Activated T-cell treated with anti-CD3 and anti-CD28 coated beads, Interleukin-2, amount 50 U/mL, for 4 hours (primary cell): ENCODE measurements at places on chromosomes 4 and X. TPM values are rescaled to one million over a fixed set of nuclear protein-coding genes. Genes with fewer than 3 reads are reported as not detected.

Gene RUFY3
- total RNA-seq, result 7.9 TPM

Gene CLCN4
- 0.35 TPM for total RNA-seq

- no peak for DNase-seq
Observed at GRCh38 chr4:24160358-24160757, 270.5 kb upstream of the PPARGC1A start.

- no peak for DNase-seq
Observed at GRCh38 chr4:41258783-41259182, 2.1 kb downstream of the UCHL1 start.

DNA sequence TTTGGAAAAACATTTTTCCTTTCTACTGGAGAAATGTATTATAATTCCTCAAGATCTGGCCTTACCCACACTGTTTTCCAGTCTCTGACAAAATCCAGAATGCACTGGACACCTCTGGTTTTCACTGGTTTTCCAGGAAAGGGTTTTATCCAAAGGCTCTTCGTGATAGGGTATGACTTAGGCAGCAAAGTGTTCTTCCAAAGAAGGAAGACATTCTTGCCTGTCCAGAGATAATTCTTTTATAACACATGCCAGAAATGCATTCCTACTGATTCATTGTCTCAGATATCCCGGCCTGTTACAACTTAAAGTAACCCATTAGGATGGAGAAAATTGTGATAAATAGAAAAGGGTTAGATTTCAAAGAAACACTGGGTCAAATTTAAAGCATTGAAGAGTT, 2343.1 kb downstream of the PCDH7 start:
- no peak for DNase-seq

DNA sequence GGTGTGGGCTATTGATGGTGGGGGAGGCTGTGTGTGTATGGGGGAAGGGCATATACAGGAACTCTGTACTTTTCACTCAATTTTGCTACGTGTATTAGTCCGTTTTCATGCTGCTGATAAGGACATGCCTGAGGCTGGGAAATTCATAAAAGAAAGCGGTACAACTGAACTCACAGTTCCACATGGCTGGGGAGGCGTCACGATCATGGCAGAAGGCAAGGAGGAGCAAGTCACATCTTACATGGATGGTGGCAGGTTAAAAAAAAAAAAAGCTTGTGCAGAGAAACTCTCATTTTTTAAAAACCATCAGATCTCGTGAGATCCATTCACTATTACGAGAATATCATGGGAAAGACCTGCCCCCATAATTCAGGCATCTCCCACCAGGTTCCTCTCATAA, 152.3 kb downstream of the NEK1 start:
- no peak for DNase-seq

DNA sequence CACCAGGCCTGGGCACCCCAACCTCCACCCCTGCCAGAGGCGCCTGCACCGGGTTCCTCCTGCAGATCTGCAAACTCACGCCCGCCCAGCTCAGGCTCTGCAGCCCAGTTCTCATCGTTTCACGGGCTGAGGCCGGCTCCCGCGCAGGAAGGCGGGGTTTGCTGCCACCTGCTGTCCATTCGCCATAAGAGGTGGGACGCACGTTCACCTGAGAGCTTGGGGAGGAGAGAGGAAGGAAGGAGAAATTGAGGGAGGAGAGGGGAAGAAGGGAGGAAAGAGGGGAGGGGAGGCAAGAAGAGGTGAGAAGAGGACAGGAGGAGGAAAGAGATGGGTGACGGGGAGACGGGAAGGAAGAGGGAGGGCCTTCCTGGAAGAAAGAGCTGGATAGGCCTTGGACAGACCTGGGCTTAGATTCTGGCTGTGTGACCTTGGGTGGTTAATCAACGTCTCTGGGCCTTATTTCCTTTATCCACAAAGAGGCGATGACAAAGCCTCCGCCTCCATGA, 114.5 kb downstream of the ADRA2C start:
- peak; percentile 57 for DNase-seq

DNA sequence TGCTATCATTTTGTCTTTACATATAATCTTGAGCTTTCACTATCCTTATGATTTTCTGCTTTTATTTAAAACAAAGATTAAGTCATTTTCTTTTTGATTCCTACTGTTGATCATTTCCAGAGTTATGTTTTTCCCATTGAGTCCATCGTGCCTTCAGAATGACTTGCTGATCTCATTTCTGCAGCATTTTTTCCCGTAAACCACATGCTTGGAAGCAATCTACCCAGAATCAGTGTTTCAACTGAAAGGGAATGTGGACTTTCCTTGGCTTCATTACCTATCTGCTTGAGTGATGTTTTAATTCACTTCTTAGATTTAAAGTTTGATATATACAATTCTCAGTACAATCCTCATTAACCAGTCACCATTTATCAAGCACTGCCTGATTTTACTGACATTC, 192.4 kb upstream of the FSTL5 start:
- DNase-seq, result no peak

DNA sequence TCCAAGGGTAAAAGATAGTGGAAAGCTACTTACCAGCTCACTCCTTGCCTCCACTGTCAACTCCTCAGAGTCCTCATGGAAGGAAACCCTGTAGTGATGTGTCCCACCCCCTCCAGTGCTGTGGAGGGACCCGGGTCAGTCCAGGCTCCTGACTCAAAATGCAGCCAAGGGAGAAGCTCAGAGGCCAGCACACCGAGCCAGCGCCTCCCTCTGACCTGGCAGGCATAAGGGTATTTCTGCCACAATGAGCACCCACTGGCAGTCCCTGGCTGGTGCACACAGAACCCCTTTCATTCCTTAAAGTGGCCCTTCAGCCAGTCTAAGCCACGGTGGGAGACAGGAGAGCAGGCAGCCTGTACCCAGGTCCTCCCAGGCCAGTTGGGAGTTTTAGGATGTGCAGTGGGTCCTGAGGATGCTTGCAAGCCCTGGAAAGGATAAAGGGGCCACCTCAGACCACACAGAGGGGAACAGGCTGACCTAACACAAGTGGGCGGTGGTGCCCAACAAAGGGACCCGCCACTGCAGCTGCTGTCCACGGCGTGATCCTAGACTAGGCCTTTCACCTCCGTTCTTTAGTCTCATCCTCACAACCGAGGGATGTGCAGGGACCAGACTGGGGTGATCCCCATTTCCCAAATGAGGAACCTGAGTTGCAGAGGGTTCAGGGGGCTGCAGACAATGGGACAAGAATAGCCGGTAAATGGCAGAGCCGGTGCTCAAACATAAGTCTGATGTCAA, 5.7 kb downstream of the JAKMIP1 start:
- no peak for DNase-seq

- DNase-seq, result no peak
Observed at GRCh38 chr4:167713756-167714155, 378.6 kb upstream of the ANXA10 start.

DNA sequence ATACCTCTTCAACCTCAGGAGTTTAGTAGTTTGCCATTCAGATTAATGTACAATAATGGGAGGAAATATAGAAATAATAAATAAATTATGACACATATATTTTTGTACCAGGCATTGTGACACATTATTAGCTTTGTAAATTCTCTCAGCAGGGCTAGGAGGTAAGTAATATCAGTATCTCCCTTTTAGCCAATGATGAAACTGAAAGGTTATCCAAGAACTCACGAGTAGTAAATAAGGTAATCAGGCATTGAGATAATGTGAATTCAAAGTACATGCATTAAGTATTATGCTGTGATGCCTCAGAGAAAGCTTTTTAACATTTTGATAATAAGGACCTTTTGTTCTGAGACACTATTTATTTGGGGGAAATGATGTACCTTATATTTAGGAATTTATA, 5.3 kb upstream of the ARAP2 start:
- DNase-seq, result no peak

DNA sequence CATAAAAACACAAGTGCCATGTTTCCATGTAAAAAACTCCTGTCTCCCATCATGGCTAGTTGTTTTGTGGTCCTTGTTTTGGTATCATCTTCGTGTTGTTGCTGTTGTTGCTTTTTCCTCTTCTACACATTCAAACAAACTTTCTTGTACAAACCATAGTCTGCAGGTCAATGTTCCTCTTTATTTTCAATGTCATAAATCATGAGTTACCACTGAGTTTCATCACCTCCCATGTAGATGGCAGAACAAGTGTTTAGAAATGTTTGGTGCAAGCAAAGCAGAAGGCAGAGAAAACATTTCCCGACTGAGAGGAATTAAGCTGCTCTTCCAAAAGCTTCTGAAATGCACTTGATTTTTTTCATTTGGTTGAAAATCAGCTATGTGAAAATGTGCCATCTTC, 166.0 kb downstream of the ANTXR2 start:
- DNase-seq, result no peak

- no peak for DNase-seq
Observed at GRCh38 chrX:152817078-152817764, 13.3 kb downstream of the CETN2 start.

- DNase-seq, result no peak
Observed at GRCh38 chrX:102063445-102064074, 61.9 kb upstream of the TCEAL2 start.

DNA sequence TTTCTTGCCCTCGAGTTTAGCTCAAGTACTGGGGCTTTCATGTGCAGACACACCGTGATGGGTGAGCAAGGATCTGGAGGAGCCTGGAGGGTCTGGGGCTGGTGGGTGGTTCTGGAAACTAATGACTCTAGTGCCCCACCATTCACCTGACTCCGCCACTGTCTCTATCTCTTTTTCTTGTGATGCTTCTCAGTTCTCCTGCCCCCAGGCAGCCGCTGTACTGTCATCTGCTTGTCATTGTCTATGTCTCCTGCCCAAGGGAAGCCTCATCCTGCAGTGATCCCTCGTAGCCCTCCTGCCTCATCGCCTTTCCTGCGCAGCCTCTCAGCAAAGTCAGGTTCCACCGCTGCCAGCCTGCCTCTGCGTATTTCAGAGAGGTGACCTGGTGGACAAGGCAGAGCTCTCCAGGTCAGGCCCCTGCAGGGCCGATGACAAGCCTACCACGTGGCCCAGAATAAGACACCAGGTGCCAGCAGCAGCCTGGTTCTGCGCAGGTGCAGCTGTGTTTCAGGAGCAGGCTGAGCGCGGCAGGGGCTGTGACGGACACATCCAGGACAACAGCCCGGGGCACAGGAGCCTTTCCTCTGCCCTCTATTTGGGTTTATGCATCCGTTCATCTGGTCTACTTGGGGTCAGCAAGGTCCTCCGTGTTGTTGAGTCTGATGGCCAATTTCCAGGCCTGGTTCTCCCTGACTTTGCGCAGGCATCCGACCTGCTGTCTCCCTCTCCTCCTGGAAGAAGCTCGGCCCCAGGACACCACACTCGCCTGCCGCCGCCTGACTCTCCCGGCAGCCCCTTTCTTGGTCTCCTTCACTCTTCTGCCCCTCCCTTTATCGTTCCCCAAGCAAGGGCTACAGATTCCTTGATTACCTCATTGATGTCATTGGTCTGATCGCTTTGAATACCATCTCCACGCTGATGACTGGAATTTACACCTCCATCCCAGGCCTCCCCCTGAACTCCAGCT, 30.9 kb upstream of the CDKN2AIP start:
- no peak for DNase-seq

DNA sequence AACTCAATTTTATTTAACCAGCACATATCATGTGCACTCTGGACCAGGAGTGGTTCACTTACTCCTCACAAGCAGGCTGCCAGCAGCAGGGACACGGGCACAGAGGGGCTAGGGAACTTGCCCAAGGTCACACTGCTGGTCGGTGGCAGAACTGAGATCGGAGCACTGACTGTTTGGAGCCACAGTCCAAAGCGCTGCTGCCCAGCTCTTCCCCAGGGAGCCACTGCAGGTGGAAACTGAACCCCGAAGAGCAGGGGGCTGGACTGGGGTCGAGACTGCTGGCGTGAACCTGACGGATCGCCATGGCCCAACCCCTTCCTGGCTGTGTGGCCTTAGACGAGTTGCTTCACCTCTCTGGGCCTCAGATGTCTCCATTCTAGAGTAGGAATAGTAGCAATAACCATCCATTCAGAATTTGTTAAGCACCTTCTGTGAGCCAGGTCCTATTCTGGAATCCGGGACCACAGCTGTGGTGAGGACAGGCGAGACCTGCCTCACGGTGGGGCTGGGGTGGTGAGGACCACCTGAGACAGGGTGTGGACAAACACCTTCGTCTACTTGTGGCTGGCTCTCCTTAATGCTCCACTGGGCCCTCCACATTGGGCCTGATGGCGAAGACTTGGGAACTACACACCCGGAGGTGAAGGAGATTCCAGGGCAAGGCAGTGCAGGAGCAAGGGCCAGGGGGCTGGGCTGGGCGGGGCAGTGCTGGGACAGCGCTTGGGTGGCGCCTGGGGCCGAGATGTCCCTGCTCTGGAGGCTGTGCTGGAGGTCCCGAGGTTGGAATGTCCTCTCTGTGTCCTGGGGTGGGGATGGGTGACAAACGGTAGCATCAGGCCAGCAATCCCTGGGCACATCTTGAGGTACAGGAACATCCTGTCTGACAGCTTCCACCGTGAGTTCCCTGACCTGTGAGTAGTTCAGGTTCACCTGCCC, 32.0 kb upstream of the KIAA0232 start:
- DNase-seq, result no peak

GRCh38 chr4:24266951-24267722, 317.2 kb downstream of the DHX15 start:
- no peak for DNase-seq

GRCh38 chr4:102534845-102535244, 33.7 kb downstream of the NFKB1 start:
- DNase-seq, result no peak

GRCh38 chrX:70190225-70190624, 12.9 kb downstream of the DGAT2L6 start:
- no peak for DNase-seq

- DNase-seq, result no peak
Observed at GRCh38 chr4:95638920-95639501, 90.2 kb upstream of the UNC5C start.

DNA sequence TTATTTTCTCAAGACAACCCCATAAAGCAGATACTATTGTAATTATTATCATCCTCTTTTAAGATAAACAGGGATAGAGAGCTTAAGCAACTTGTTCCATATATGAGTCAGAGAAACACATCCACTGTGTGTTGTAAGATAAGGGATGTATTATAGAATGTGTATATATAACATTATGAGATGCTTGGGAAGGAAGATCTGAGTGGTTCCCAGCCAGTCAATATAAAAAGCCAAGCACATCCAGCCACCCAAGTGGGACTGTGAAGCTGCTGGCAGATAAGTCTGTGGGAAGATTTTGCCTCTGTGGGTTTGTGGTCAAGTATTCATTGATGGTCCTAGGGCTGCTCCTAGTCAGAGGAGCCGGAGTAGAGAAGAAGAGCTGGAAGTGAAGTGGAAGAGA, 16.5 kb upstream of the BMPR1B start:
- no peak for DNase-seq

GRCh38 chrX:153310901-153311300, 10.7 kb downstream of the PNMA6F start:
- no peak for DNase-seq
